ENCODE measurements at places on chromosomes 7 and 10. TPM values are rescaled to one million over a fixed set of nuclear protein-coding genes. Genes with fewer than 3 reads are reported as not detected.

Gene KCNH2
- 4.1 TPM for polyA plus RNA-seq

Gene ADCYAP1R1
- polyA plus RNA-seq = 1.1 TPM

Gene ENKUR
- 7.7 TPM for polyA plus RNA-seq

Gene LMBR1
- polyA plus RNA-seq = 75.4 TPM

Gene WASHC2A
- polyA plus RNA-seq = 470 TPM

Gene IKZF1
- not detected for polyA plus RNA-seq

Gene PDGFA
- polyA plus RNA-seq = 54.9 TPM

Gene BAIAP2L1
- not detected for polyA plus RNA-seq

Gene ZNF467
- not detected for polyA plus RNA-seq
